Naive thymus-derived CD8-positive, alpha-beta T cell (primary cell): ENCODE measurements at places on chromosomes 7 and 10.

- H3K4me3 ChIP-seq: no peak overlapping the region
- H3K4me1 ChIP-seq: peaks cover 2% of the 10 kb centered on the region
- H3K27me3 ChIP-seq: peaks cover 37% of the 10 kb centered on the region
- H3K27ac ChIP-seq: no peak overlapping the region
Measured at GRCh38 chr10:77629775-77630506, 7.7 kb downstream of the KCNMA1 start.

DNA sequence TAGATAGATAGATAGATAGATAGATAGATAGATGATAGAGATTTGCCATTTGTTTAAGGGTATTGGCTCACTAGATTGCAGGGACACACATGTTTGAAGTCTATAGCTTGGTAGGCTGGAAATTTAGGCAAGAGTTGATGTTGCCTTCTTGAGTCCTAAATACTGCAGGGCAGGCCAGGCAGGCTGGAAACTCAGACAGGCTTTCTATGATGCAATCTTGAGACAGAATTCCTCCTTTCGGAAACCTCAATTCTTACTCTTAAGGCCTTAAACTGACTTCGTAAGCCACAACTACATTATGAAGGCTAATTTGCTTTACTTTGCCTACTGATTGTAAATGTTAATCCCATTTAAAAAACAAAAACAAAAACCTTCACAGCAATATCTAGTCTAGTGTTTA, 322.9 kb upstream of the AKR1E2 start:
- no peak overlapping the region for H3K4me3 ChIP-seq
- DNase-seq: no peak
- H3K4me1 ChIP-seq: no peaks in the 10 kb centered on the region
- no peak overlapping the region for H3K27ac ChIP-seq
- peaks cover 6% of the 10 kb centered on the region for H3K27me3 ChIP-seq
- no peaks in the 10 kb centered on the region for H3K36me3 ChIP-seq

DNA sequence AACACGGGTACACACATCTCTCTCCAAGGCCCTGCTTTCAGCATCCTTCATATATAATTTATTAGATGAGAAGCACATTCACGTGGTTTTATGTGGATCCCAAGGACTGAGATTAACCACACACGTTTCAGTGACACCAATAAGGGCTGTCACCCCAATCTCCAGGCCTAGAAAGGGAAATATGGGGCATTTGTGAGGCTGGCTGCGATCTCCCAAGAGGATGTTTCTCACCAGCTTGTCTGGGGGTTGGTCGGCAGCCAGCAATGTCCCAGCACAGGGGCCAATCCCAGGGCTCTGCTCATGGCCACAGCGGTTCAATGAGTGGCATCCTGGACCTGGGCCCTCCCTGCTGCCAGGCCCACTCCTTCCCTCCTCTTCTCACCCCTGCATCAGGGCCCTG, 115.5 kb downstream of the ITIH5 start:
- no peak overlapping the region for H3K4me3 ChIP-seq
- no peak overlapping the region for H3K27ac ChIP-seq
- H3K4me1 ChIP-seq: no peaks in the 10 kb centered on the region
- H3K36me3 ChIP-seq: no peaks in the 10 kb centered on the region
- H3K27me3 ChIP-seq: no peaks in the 10 kb centered on the region
- no peak for DNase-seq

DNA sequence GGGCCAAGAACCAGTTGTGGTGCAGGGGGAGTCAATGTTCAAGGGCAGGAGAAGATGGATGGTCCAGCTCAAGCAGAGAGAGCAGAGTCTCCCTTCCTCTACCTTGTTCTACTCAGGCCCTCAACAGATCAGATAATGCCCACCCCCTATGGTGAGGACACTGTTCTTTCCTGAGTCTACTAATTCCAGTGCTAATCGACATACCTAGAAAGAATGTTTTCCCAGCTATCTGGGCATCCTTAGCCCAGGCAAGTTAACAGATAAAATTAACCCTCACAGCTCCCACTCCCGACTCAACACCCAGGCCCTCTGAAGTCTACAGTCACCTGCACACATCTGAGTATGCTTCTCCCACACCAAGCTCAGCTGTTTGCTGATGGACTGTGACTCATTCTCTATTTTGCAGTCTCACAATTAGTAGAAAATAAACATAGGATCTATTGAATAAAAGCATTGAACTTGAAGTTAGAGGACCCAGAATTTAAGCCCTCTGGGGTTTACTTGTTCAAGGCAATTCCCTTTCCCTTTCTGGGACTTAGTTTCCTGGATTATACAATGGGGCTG, 17.1 kb downstream of the COL13A1 start:
- H3K27me3 ChIP-seq: no peaks in the 10 kb centered on the region
- no peak overlapping the region for H3K27ac ChIP-seq
- H3K4me3 ChIP-seq: no peak overlapping the region
- H3K4me1 ChIP-seq: peaks cover 8% of the 10 kb centered on the region
- no peak for DNase-seq

- H3K4me1 ChIP-seq: no peaks in the 10 kb centered on the region
- H3K4me3 ChIP-seq: no peak overlapping the region
- no peak for DNase-seq
Measured at GRCh38 chr7:158238616-158239289, 348.9 kb downstream of the PTPRN2 start.

DNA sequence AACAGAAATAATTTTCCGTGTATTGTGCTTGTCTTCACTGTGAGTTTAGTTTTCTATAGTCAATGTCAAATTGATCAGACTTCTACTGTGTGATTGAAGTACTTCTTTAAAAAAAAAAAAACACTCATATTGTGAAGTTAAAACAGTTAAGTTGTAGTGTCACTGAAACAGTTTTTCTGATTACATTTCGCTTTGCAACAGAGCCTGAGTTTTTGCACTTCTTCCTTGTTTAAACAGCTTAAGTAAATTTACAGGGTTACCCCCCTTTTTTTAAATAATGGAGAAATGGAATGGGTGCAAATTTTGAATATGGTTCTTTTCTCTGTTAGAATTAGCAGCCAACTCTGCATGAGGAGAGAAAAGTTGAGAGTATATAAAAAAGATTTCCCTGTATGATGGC, 117.3 kb downstream of the VTI1A start:
- DNase-seq: no peak
- peaks cover 6% of the 10 kb centered on the region for H3K4me1 ChIP-seq
- H3K36me3 ChIP-seq: no peaks in the 10 kb centered on the region
- no peak overlapping the region for H3K27ac ChIP-seq
- no peaks in the 10 kb centered on the region for H3K27me3 ChIP-seq
